Stimulated activated memory B cell treated with anti-CD40 and anti-IgM and Interleukin-4, amounts not matched to agents 10 μg/mL and 1 μg/mL and 100 μg/mL, for 72 hours (primary cell): ENCODE measurements at places on chromosomes 11 and 22.

- H3K4me1 ChIP-seq, result peaks cover 6% of the 10 kb centered on the region
- H3K27ac ChIP-seq, result no peak overlapping the region
- H3K4me3 ChIP-seq, result peak overlapping the region; percentile 65
These were observed 19.3 kb downstream of the SCARF2 start for GRCh38 chr22:20418211-20418788.

GRCh38 chr22:27136596-27136995 lies 479.2 kb downstream of the MIAT start:
- H3K27me3 ChIP-seq, result peaks cover 10% of the 10 kb centered on the region
- no peaks in the 10 kb centered on the region for H3K36me3 ChIP-seq
- no peak overlapping the region for H3K27ac ChIP-seq
- ATAC-seq, result no peak
- no peaks in the 10 kb centered on the region for H3K4me1 ChIP-seq
- no peak overlapping the region for H3K4me3 ChIP-seq

DNA sequence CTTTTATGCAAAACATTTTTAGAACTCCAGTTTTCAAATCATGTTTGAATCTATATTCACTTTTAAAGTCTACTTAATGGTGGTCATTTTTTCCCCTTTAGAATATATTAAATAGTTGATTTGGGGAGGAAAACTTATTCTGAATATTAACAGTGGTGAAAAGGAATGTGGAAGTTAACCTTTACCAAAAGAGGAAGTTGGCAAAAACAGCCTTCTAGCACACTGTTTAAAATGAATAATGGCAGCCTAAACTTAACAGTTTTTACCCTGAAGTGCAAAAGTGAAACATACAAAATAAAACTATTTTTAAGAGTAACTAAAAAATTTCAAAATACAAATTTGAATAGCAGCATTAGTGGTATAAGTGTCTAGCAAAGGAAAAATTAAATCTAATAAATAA lies 86.4 kb downstream of the GRK3 start:
- H3K27me3 ChIP-seq, result no peaks in the 10 kb centered on the region
- peak; percentile 83 for ATAC-seq
- H3K4me1 ChIP-seq, result peaks cover 64% of the 10 kb centered on the region
- no peak overlapping the region for H3K4me3 ChIP-seq
- H3K36me3 ChIP-seq, result peaks cover 56% of the 10 kb centered on the region
- H3K27ac ChIP-seq, result peak overlapping the region; percentile 97

- H3K36me3 ChIP-seq, result peaks cover 25% of the 10 kb centered on the region
- peaks cover 40% of the 10 kb centered on the region for H3K4me1 ChIP-seq
- H3K27me3 ChIP-seq, result no peaks in the 10 kb centered on the region
- no peak overlapping the region for H3K4me3 ChIP-seq
- no peak for ATAC-seq
These were observed 9.9 kb downstream of the NAP1L4 start for GRCh38 chr11:2982214-2982613.

DNA sequence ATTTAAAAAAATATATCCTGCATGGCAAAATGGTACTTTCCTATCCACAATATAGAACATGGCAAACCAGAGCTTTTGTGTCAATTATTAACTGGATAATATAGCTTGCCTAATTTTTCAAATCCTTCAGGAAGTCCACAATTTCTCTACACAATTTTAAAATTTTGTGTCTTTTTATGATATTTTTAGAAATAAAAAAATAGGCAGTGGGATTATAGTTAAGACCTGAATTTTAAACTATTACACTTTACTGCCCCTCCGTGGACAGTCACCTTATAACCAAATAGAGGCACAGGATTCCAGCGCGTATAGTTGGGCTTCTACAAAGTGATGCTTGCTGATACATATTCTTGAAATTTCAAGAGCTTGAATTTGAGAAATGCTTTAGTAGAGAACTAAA lies 2.1 kb upstream of the DMC1 start:
- no peaks in the 10 kb centered on the region for H3K27me3 ChIP-seq
- H3K4me1 ChIP-seq, result peaks cover 17% of the 10 kb centered on the region
- no peaks in the 10 kb centered on the region for H3K36me3 ChIP-seq
- H3K4me3 ChIP-seq, result no peak overlapping the region
- no peak overlapping the region for H3K27ac ChIP-seq
- no peak for ATAC-seq

DNA sequence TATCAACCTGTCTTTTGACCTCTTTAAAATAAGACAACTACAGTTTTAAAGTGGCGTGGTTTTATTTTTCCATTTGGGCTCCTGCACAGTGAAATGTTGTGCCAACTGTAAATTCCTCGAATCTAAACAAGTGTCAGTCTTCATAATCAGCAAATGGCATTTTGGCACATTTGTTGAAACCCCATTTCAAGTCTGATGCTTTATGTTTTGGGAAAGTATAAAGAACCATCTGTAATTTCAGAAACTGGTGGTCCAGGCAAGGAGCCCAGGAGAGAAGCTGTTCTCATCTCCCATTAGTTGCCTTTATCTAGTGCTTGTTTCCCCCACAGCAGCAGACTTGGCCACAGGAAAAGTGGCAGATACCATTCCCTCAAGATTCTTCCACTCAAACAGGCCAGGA lies 32.7 kb downstream of the VWA5A start:
- H3K27me3 ChIP-seq, result no peaks in the 10 kb centered on the region
- ATAC-seq, result no peak
- H3K4me1 ChIP-seq, result no peaks in the 10 kb centered on the region
- H3K4me3 ChIP-seq, result no peak overlapping the region
- H3K27ac ChIP-seq, result no peak overlapping the region

GRCh38 chr11:32318071-32319055 lies 117.0 kb downstream of the WT1 start:
- no peaks in the 10 kb centered on the region for H3K4me1 ChIP-seq
- H3K4me3 ChIP-seq, result no peak overlapping the region
- peak; percentile 39 for ATAC-seq
- H3K27ac ChIP-seq, result no peak overlapping the region

DNA sequence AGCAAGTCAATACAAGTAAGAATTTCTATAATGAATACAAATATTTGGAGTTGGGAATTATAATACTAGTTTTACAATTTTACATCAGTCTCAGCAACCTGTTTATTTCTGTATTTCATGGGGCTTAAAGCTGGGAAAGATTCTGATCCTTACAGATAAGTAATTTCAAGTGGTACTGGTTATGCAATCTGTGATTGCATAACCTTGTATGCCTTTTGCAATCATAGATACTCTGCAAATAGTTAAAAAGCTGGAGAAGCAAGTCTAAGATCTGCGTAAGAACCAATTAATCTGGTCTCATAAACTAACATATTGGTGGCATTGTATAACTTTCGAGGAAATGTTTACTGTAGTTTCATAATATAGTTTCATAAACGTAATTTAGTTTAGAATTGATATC lies 198.3 kb upstream of the PGR start:
- no peak overlapping the region for H3K4me3 ChIP-seq
- H3K36me3 ChIP-seq, result no peaks in the 10 kb centered on the region
- no peak overlapping the region for H3K27ac ChIP-seq
- no peaks in the 10 kb centered on the region for H3K4me1 ChIP-seq
- H3K27me3 ChIP-seq, result no peaks in the 10 kb centered on the region
- ATAC-seq, result no peak

DNA sequence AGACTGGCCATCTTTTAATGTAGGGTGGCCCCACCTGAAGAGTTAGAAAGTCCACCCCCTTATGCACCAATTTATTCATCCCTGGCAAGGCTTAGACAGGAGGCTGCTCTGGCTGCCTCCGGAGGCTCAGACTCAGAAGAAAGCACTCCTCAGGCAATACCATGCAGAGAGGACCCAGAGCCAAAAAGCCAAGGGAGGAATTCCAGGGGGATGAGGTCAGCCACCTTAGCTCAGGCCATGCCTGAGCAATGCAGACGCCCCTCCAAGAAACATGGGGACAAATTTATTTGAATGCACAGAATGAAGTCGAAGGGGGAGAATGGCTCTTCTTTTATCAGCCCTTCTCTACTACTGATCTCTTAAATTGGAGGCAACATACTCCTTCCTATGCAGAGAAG lies 39.7 kb upstream of the GLYAT start:
- peaks cover 38% of the 10 kb centered on the region for H3K27me3 ChIP-seq
- no peak overlapping the region for H3K4me3 ChIP-seq
- no peaks in the 10 kb centered on the region for H3K36me3 ChIP-seq
- no peak overlapping the region for H3K27ac ChIP-seq
- peaks cover 7% of the 10 kb centered on the region for H3K4me1 ChIP-seq

GRCh38 chr11:9757809-9758636 lies 94.1 kb downstream of the SWAP70 start:
- ATAC-seq, result peak; percentile 72
- peaks cover 12% of the 10 kb centered on the region for H3K36me3 ChIP-seq
- H3K27me3 ChIP-seq, result no peaks in the 10 kb centered on the region
- H3K4me3 ChIP-seq, result peak overlapping the region; percentile 86

DNA sequence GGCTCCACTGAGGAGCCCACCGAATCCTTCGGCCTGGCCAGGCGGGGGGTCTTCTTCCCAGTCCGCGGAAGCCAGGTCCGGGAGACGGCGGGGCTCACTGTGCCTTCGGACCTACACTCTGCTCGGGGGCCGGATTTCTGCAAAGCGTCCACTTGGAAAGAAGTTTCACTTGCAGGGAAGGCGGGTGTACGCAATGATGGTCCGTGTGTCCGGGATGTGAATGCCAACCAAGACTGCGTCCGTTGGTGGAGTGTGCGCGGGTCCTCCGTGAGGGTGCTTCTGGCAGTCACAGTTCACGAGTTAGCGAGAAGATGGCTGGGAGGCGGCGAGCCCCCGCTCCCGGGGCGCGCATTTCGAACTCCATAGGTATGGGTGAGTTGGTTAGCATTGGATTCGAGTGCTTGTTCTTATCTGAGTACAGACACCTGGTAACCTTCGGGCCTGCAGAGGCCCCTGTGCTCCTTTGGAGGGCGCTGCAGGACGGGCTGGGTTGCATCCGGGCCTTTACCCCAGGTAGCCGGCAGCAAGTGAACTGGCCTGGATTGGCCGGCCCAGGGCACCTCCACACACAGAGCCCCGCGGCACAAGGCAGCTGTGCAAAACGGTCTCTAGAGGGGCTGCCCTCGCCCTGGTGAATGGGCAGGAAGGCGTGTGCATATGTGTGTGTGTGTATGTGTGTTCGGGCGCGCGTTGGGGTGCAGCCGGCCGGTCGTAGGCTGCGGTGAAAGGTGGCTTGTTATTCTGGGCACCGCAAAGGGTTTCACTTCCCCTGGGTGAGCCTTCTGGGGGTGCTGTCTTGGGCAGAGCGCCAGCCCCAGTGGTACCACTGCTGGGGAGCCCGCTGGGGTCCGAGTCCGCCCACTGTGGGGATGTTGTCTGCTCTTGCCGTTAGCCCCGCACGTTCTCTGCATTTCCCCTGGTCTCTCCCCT lies 13.3 kb upstream of the CYP2R1 start:
- peaks cover 44% of the 10 kb centered on the region for H3K4me1 ChIP-seq
- H3K27ac ChIP-seq, result peak overlapping the region; percentile 72
- peak; percentile 94 for ATAC-seq
- H3K27me3 ChIP-seq, result peaks cover 7% of the 10 kb centered on the region
- H3K4me3 ChIP-seq, result peak overlapping the region; percentile 81

GRCh38 chr11:34028425-34028824 lies 23.1 kb upstream of the CAPRIN1 start:
- peaks cover 8% of the 10 kb centered on the region for H3K27me3 ChIP-seq
- ATAC-seq, result no peak
- H3K27ac ChIP-seq, result no peak overlapping the region

- no peaks in the 10 kb centered on the region for H3K36me3 ChIP-seq
- peaks cover 8% of the 10 kb centered on the region for H3K27me3 ChIP-seq
- H3K4me3 ChIP-seq, result no peak overlapping the region
- H3K27ac ChIP-seq, result no peak overlapping the region
- no peaks in the 10 kb centered on the region for H3K4me1 ChIP-seq
- ATAC-seq, result no peak
These were observed 36.9 kb downstream of the GALNT18 start for GRCh38 chr11:11584937-11585336.

GRCh38 chr11:8719211-8719649 lies 36.6 kb downstream of the RPL27A start:
- H3K27ac ChIP-seq, result no peak overlapping the region
- no peaks in the 10 kb centered on the region for H3K36me3 ChIP-seq
- ATAC-seq, result no peak
- H3K4me1 ChIP-seq, result peaks cover 22% of the 10 kb centered on the region

GRCh38 chr11:110471371-110471770 lies 41.6 kb downstream of the FDX1 start:
- no peak overlapping the region for H3K4me3 ChIP-seq
- H3K27me3 ChIP-seq, result no peaks in the 10 kb centered on the region
- no peaks in the 10 kb centered on the region for H3K4me1 ChIP-seq

GRCh38 chr11:111737444-111738210 lies 28.6 kb downstream of the PPP2R1B start:
- H3K36me3 ChIP-seq, result peaks cover 40% of the 10 kb centered on the region
- ATAC-seq, result no peak
- no peak overlapping the region for H3K27ac ChIP-seq
- H3K4me3 ChIP-seq, result no peak overlapping the region
- H3K4me1 ChIP-seq, result no peaks in the 10 kb centered on the region

GRCh38 chr11:59223611-59224010 lies 10.9 kb upstream of the MPEG1 start:
- no peaks in the 10 kb centered on the region for H3K27me3 ChIP-seq
- no peaks in the 10 kb centered on the region for H3K36me3 ChIP-seq
- H3K27ac ChIP-seq, result peak overlapping the region; percentile 59
- ATAC-seq, result no peak
- peaks cover 65% of the 10 kb centered on the region for H3K4me1 ChIP-seq
- no peak overlapping the region for H3K4me3 ChIP-seq

DNA sequence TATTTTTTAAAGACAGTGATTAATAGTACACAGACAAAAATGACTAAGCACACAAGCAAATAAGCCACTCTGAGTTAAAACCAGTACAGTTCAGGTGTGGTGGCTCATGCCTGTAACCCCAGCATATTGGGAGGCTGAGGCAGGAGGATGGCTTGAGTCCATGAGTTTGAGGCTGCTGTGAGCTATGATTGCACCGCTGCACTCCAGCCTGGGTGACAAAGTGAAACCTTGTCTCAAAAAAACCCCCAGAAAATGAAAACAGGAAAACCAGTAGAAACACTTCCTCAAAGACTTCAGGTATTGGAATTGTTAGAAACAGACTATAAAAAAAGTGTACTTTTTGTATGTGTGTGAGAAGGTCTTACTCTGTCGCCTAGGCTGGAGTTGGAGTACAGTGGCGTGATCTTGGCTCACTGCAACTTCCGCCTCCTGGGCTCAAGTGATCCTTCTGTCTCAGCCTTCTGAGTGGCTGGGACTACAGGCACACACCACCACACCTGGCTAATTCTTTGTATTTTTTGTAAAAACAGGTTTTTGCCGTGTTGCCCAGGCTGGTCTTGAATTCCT lies 33.0 kb downstream of the PPP6R2 start:
- peak overlapping the region; percentile 60 for H3K27ac ChIP-seq
- peaks cover 26% of the 10 kb centered on the region for H3K36me3 ChIP-seq
- H3K4me3 ChIP-seq, result no peak overlapping the region
- peaks cover 8% of the 10 kb centered on the region for H3K4me1 ChIP-seq
- no peaks in the 10 kb centered on the region for H3K27me3 ChIP-seq
- peak; percentile 36 for ATAC-seq

DNA sequence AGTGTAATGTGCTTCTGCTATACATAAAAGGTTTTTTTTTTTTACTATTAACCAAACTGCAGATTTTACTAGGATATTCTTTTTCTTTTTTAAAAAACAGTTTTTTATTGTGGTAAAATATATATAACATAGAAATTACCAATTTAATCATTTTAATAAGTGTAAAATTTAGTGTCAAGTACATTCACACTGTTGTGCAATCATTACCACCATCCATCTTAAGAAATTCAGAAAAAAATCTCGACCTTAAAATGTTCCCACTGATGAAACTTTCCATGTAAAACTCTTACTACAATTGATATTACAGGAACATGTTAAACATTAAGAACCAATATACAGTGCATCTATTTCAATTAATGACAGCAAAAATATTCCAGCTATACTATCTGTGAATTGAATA lies 244.8 kb upstream of the FAT3 start:
- H3K4me1 ChIP-seq, result no peaks in the 10 kb centered on the region
- no peak overlapping the region for H3K27ac ChIP-seq
- no peak overlapping the region for H3K4me3 ChIP-seq
- H3K27me3 ChIP-seq, result no peaks in the 10 kb centered on the region
- H3K36me3 ChIP-seq, result no peaks in the 10 kb centered on the region
